Kidney (tissue), 22 donors: ENCODE measurements at places on chromosomes 2 and 18.

DNA sequence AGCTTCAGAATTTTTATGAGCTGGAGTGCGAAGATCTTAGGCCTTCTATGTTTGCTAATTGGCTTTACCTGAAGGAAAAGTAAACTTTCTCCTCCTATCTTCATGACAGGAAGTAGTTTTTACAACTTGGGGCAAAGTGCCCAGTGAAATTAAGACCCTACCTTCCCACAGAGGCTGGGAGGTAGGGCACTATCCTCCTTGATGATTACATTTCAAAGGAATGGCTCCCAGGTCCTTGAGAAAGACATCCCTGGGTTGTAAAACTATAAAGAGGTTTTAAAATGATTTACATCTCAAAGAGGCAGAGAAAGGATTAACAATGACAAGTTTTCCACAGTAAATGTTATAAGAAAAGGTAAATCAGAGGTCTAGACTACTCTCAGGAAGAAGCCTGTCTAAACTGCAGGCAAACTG, 155.8 kb downstream of the CDH7 start:
- no peak for DNase-seq

GRCh38 chr2:113217455-113218282, 43.9 kb downstream of the PSD4 start:
- DNase-seq, result peak; percentile 82

GRCh38 chr2:77831471-77831870, 309.3 kb upstream of the LRRTM4 start:
- DNase-seq, result no peak

DNA sequence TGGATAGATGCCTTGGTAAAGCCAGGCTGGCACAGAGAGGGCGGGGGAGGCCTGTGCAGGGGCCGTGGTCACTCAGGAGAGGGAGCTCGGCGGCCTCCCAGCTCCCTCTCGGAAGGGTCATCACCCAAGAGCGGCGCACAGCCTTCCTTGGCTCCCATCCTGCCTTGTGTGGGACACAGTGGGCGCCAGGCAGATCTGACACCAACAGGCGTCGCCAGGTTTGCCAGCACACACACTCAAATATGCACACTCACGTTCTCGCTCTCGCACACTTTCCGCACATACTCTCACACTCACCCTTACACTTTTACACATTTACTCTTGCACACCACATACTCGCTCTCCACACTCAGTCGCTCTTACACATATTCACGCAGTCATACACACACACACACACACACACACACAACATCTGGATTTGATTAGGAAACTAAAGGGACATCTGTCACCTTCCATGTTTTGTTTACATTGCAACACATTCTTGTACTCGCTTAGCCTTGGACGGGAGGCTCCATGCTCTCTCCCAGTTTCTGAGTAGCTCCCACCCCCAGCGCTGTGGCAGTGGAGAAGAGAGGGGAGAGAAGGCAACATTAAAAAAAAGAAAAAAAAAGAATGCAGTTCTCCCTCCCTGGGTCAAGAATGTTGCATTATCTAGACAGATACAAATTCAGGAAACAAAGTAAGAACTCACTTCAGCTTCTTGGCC, 10.5 kb downstream of the CHMP1B start:
- no peak for DNase-seq

- DNase-seq, result no peak
Measured at GRCh38 chr2:203603456-203604389, 68.6 kb upstream of the RAPH1 start.
